K562 (cell line): ENCODE measurements at places on chromosomes 13 and 19.

DNA sequence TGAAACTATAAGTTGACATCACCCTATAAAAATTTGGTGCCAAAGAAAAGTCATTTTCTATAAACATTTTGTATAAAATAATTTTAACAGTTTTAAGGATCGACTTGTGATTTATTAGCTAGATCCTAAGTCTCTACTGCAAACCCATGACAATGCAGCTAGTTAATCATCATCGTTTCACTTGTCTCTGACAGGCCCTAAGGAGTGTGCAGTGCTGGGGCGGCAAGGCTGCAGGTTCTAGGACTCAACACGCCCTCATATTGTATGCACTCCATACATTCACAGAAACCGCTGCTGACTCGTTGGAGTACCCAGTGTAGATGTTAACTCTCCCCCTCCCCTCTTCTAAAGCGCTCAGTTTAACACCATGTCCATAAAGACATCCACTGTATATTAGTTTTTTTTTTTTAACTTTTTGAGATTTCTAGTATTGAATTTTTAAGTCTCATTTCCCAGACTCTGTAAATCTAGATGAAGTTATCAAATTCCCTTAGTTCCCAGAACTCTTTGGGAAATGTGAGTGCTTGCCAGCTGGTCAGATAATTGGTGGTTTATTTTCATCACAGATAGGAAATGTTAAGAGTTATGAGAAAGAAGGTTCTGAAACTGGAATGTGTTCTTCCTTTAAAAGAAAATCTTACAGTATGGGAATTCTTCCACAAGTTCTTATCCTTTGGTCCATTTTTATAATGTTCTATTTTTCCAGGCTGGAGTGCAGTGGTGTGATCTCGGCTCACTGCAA is 162.8 kb upstream of the RNF113B start:
- DNase-seq, result no peak

DNA sequence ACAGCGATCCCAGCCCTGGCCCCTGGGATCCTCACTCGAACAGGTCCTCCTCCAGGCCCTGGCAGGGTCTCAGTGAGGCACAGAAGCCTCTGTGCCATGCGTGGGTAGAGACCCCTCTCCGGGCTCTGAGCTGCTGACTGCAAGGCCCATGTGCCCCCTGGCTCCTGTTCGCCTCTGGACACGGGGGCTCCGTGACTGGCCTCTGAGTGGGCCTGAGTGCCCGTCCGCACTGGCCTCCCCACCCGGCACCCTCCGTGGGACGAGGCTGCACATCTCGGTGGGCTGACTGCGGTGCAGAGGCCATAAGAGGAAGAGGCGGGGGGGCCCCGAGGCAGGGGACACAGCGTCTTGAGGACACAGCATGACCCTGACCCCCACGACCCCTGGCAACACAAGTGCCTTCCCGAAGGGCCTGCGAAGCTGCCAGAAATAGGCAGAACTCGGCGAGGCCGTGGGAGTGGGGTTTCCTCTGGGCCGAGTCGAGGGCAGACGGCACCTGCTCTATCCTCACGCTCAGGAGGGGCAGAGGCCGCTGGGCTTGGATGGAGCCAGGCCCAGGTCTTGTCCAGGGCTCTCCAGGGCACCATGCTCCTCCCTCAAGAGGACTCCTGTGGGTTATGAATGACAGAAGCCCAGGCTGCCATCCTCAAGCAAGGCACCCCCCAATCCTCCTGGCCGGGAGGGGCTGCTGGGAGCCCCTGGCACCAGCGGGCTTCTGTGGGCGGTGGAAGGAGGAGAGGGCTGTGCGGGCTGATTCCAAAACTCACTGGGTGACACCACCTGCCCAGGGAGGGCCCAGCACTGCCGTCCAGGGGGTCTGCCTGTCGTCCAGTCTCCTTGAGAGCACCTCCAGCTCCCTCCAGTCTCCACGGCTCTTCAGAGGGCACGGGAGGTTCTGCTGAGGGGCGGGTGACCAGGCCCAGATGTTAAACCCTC is 52.6 kb downstream of the RASA3 start:
- no peak for DNase-seq

GRCh38 chr13:42575938-42576337 is 2.0 kb downstream of the TNFSF11 start:
- DNase-seq, result no peak

GRCh38 chr13:33806470-33807248 is 11.3 kb upstream of the RFC3 start:
- no peak for DNase-seq

GRCh38 chr13:108084840-108085239 is 130.5 kb downstream of the LIG4 start:
- no peak for DNase-seq

DNA sequence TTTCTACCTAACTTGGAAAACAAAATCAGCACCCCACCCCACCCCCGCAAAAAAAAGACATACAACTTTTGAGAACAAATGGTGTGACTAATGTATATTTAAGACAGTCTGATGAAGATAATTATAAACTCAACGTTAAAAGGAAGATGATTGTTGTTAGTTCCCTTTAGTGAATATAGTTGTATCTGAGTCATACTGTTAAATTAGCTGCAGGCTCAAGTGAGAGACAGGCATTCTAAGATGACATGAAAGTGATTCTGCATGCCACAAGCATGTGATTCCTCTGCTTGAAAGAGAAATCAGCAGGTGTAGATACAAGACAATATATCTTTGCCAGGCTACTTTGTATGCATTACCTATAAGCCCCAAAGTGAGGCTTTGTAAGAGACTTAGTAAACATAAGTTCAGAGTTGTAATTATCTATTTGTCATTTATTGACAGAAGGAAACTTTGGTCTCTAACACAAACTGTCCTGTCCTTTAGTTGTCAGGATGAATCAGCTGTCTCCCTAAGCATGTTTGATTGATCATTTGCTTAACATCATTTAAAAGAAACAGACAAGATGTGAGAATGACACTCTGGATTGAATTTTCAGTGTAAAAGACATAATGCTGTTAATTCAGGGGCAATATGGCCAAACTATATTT is 319.4 kb upstream of the HTR2A start:
- no peak for DNase-seq

DNA sequence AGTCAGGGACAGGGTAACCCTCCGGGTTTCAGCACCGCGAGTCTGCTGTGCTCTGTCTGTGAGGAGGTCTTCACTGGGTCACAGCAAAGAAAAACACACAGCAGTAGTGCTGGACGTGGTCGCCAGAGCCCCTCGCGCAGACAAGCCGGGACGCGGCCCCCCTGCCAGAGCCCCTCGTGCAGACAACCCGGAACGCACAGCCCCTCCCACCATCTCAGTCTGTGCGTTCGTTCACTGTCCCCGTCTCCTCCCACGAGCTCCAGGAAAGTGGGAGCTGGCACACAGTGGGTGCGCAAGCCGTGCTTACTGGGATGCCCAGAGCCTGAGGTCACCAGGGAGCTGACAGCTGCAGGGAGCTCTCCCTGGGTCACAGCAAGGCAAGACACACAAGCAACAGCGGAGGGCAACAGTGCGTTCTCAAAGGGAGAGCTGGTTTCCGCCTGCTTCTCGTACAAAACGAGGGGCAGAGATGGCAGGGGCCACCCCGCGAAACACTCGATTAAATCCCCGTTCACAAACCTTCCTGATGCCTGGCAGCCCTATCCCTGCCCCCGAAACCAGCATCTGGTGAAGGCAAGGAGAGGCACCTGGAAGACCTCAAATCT is 3.2 kb upstream of the PLPP2 start:
- DNase-seq, result peak; percentile 7

- no peak for DNase-seq
These were observed 1.1 kb upstream of the MED26 start for GRCh38 chr19:16628984-16629691.

DNA sequence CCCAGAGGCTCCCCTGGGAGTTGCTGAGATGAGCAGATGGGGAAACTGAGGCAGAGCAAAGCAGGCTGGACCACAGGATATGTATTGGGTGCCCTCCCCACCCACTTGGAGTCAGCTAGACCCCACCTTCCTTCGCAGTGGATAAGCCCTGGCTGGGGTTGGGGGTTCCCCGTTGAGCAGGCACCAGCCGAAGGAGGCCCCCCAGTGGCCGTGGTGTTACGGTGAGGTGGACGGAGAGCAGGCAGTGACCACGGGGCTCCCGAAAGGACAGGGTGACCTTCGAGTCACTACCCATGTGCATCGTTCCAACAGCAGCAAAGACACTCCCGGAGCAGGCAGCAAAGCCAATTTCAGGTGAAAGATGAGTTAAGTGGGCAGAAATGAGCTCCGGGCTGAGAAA is 62.4 kb upstream of the ADGRE5 start:
- peak; percentile 77 for DNase-seq
